ENCODE measurements at places on chromosomes 2 and 18.
A peak's percentile ranks its signal among the peaks of the same experiment; 100 is the strongest.

GRCh38 chr2:226887940-226888339 is 52.1 kb downstream of the RHBDD1 start:
- DNase-seq: no peak

GRCh38 chr2:139175510-139175909 is 395.3 kb upstream of the NXPH2 start:
- DNase-seq: no peak

GRCh38 chr18:76459312-76459686 is 35.7 kb downstream of the ZNF516 start:
- DNase-seq: no peak

- no peak for DNase-seq
Measured at GRCh38 chr18:57965246-57965645, 78.8 kb upstream of the NEDD4L start.

DNA sequence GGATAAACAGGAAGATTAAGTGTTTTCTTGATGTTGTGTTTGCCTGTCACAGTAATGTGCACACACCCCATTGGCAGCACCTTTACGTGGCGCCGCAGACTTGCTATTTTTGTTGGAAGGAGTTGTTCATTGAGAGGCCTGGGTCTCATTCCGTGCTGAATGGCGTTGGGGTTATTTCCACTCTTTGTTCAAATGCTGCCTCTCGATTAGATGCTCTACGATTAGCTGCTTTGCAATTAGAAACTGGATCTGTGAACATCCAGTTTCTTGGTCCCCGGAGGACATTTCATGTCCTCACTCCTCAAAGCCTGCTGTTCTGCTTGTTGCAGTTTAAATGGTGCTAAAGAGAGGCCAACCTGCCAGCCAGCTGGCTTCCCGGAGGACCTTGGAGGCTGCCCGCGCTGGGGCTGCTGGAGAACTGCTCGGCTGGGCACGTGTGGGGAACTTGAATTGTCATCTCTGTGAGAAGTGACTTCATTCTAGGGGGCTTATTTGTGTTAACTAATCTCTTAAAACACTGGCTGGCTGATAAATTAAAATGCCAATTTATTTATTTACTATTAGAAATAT is 117.4 kb upstream of the NABP1 start:
- DNase-seq: no peak

DNA sequence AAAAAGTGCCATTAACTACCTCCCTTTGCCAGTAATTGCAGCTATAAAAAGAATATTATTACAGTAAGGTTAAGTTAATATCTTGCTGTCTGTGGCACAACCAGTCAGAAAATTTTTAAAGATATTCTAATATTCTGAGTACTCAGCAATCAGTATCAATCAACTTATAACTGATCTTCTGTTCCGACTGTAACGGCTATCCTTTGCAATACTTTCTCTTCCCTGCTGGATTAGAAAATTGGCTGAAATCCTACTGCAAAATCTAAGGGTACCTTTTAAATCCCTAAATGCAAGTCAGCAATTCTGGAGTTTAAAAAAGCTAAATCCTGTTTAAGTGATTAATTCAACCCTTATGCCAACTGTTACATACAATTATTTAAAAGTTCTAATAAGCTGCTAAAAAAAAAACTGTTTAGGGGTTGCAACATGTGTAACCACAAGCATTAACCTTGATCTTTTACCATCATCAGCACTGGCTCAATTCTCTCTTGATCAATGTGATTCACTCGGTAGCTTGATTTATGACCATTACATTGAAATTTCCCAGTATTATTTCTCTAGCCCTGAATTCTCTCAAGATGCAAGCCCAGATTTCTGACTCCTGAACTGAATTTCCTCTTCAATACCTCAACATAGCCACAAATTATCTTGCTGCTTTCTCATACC is 20.5 kb downstream of the GAREM1 start:
- no peak for DNase-seq

- no peak for DNase-seq
Measured at GRCh38 chr2:180516232-180516631, 464.2 kb upstream of the UBE2E3 start.

DNA sequence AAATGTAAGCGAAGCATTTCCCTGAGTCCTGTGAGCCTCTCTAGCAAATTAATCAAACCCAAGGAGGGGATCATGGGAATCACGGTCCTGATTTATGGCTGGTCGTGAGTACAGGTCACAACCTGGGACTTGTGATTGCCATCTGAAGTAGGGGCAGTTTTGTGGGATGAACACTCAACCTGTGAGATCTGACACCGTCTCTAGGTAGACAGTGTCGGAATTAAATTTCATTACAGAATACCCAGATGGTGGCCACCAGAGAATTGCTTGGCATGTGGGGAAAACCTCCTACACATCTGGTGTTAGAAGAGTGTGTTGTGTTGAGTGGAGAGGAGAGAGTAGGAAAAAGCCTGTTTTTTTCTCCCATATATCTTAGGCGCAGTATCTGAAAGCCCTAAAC is 12.5 kb downstream of the CAPN14 start:
- no peak for DNase-seq

GRCh38 chr2:78999406-78999805 is 26.1 kb upstream of the REG3G start:
- no peak for DNase-seq

- no peak for DNase-seq
Measured at GRCh38 chr2:64192125-64192479, 47.9 kb upstream of the PELI1 start.

- peak; percentile 37 for DNase-seq
Measured at GRCh38 chr2:230160112-230160660, 59.6 kb downstream of the SP110 start.

DNA sequence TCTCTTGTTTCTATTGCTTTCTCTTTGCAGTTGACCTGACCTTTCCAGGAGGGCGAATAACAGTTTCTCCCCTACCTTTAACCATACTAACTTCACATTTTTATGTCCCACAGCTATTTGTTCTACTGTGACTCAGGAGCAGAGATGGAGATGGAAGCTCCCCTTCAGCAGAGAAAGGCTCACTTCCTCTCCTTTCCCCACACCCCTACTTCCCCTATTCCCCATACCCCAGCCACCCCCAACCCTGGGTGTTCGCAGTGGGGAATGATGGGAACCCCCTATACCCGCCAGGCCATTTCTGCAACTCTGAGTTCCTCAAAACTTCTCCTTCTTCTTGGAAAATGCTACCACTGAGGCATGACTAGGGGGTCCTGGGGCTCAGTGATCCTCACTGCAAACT is 285.4 kb upstream of the MGAT5 start:
- no peak for DNase-seq

DNA sequence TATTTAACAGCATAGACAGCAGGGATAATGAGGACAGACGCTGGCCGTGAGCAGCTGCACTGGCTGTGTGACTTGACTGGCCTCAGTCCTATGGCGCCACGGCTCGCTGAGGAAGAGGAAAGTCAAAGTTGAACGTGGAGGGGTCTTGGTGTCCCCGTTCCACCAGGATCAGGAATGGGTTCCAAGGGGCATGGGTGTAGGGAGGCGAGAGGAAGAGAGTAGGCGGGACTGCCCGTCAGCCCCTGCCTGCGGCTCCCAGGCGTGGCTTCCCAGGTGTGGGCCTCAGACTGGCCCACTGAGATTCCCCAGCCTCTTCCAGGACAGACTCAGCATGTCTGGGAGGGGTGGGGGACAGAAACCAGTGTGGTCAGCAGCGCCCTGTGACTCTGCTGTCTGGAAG is 51.4 kb downstream of the POMC start:
- DNase-seq: no peak

DNA sequence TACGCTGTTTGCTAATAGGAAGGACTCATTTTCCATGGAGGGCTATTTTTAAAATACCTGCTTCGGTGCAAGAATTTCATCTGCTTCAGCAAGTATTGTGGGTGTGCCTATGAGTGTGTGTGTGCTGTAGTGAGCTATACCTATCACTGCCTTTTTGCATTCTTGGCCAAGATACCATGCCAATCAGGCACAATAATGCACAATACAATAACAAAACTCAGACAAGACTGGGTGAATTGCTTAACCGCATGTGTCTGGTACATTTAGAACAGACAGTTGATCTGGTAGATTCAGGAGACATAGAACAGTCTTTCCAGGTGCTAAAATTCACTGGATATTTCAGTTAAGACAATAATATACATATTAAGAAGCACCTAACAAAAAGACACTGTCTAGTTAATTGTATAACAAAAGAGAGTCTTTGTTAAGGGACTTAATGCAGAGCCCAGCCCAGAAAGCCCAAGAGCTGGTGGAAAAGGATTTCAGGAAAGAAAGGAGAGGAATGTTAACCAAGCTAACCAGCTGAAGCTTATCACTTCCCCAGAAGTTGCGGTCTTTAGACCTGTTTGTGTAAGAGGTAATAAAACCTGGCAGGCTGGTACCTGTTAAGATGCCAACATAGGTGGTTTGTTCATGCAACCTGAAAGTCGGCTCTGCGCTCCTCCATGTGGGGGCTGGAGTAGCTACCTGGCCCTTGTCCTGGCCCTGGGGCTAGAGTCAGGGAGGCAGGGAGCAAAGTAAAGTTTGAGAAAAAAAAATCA is 153.3 kb upstream of the RBMS1 start:
- DNase-seq: no peak

GRCh38 chr2:241273210-241274020 is 42.1 kb downstream of the HDLBP start:
- DNase-seq: no peak

DNA sequence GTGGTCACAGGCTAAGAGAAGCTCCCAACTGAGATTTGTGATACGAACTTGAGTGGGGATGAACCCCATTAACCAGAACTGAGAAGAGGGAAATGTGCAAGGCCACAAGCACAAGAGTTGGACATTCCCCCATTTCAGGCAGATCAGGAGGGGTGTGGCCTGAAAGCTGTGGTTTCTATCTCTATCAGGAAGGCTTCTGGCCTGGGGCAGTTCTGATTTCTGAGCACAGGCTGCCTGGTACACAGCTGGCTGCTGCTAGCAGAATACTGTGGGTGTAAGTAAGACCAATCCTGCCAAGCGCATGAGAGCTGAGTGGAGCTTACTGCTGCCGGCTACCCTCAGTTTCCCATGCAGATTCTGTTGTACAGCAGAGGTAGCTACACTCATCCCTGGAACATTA is 484.6 kb downstream of the SATB2 start:
- DNase-seq: no peak

DNA sequence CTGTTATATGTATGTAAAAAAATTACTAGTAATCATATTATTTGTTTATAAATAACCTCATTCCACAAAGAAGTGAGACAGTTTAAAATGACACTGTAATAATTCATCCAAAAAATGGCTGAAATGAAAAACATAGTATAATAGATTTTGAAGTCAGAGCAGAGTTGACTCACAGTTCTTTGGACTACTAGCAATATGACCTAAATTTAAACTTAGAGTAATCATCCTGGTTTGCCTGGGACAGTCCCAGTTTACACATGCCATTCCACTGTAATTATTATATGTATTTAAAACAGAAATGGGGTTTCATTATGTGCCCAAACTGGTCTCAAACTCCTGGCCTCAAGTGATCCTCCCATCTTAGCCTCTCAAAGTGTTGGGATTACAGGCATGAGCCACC is 48.3 kb downstream of the CCDC88A start:
- no peak for DNase-seq

DNA sequence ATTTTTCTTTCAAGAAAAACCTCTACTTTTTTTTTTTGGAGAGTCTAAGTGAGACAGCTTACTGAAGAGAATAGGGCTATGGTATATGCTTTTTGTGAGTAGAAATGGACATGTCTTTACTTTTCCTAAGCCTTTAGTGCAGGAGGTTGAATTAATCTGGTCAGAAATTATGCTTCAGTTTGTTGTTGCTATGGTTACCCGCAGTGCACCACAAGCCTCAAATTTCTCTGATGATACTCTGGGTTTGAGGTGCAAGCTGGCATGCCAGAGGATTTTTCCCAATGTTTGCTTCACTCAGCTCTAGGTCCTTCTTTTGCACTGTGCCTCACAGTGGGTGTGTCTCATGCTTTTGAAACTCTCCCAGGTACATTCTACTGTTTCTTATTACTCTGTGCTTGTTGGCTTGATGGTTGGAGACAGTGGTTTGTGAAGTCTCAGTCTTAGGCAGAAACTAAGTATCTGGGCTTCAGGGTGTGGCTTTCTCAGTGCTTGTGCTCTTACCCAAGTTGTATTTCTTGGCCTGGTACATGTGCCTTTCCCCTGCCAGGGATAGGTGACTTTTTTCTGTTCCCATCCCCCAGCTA is 278.3 kb downstream of the RBM43 start:
- DNase-seq: no peak

DNA sequence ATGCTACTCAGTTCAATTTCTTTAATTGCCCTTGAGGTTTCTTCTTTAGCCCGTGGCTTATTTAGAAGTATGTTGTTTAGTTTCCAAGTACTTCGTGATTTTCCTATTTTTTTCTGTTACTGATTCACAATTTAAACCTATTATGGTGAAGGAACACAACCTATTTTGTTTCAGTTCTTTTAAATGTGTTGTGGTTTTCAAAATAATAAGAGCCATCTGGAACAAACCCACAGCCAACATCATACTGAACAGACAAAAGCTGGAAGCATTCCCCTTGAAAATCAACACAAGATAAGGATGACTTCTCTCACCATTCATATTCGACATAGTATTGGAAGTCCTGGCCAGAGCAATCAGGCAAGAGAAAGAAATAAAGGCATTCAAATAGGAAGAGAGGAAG is 155.2 kb downstream of the GALNT1 start:
- DNase-seq: no peak

- DNase-seq: no peak
Measured at GRCh38 chr2:28896906-28897305, 2.4 kb downstream of the WDR43 start.

Measured in central memory CD4-positive, alpha-beta T cell (primary cell).